ENCODE measurements at places on chromosomes 3 and 15. TPM values are rescaled to one million over a fixed set of nuclear protein-coding genes. Genes with fewer than 3 reads are reported as not detected.

The ANKUB1 gene
- total RNA-seq, result not detected

The NRG4 gene
- total RNA-seq, result 20.5 TPM

The CHRM5 gene
- not detected for total RNA-seq

The FSD2 gene
- total RNA-seq, result 0.26 TPM

The CHRD gene
- 50.4 TPM for total RNA-seq

The RNF7 gene
- 12.5 TPM for total RNA-seq

The DNASE1L3 gene
- not detected for total RNA-seq

The PLA2G4E gene
- not detected for total RNA-seq

The COPG1 gene
- 62.6 TPM for total RNA-seq

The GRM7 gene
- 0.33 TPM for total RNA-seq

The TUSC7 gene
- total RNA-seq, result not detected

The GPR149 gene
- total RNA-seq, result not detected

The RASL12 gene
- 3.1 TPM for total RNA-seq

The SRGAP3 gene
- 11.4 TPM for total RNA-seq

The MOBP gene
- not detected for total RNA-seq

The GOLGA8S gene
- under 0.01 TPM for total RNA-seq

The CNTN3 gene
- total RNA-seq, result 20.4 TPM

The GRAMD1C gene
- 18.5 TPM for total RNA-seq

The ALDH1L1 gene
- total RNA-seq, result 54.7 TPM

The EXOSC7 gene
- total RNA-seq, result 33.6 TPM

The CELF6 gene
- total RNA-seq, result 4.2 TPM

The TMEM212 gene
- not detected for total RNA-seq

The STX19 gene
- total RNA-seq, result 2.1 TPM

The ARPC4 gene
- 57.1 TPM for total RNA-seq

The AHSG gene
- not detected for total RNA-seq

The C15orf62 gene
- 0.26 TPM for total RNA-seq

The LEKR1 gene
- total RNA-seq, result 0.99 TPM

The FBN1 gene
- 12.7 TPM for total RNA-seq

The CCDC54 gene
- total RNA-seq, result not detected

The LRRC31 gene
- total RNA-seq, result 0.78 TPM

The CPNE9 gene
- not detected for total RNA-seq

The CHDH gene
- total RNA-seq, result 21.5 TPM

The SLC15A2 gene
- total RNA-seq, result 2.3 TPM

The GPR171 gene
- total RNA-seq, result 0.78 TPM

The PLOD2 gene
- total RNA-seq, result 16.8 TPM

The CPEB1 gene
- total RNA-seq, result not detected

The CPA3 gene
- 5.7 TPM for total RNA-seq

Measured in body of pancreas (tissue), 4 donors.